Stimulated activated CD4-positive, alpha-beta T cell treated with anti-CD3 and anti-CD28 coated beads, Interleukin-4, amount 100 ng/mL, for 48 hours (primary cell): ENCODE measurements at places on chromosomes 6 and 20.

- DNase-seq = no peak
These were observed 42.8 kb downstream of the GPR6 start for GRCh38 chr6:110020888-110021287.

DNA sequence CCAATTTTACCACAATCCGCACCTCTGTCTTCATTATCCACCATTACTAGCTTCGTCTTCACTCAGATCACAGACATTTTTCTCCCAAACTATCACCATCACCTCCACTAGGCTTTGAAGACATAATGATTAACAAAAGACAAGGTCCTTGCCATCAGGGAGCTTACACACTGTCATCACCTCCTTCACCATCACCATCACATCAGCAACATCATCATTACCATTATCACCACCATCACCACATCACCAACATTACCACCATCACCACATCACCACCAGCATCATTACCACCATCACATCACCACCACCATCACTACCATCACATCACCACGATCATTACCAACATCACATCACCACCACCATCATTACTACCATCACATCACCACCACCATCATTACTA lies 4.4 kb upstream of the SLC22A7 start:
- DNase-seq = no peak

DNA sequence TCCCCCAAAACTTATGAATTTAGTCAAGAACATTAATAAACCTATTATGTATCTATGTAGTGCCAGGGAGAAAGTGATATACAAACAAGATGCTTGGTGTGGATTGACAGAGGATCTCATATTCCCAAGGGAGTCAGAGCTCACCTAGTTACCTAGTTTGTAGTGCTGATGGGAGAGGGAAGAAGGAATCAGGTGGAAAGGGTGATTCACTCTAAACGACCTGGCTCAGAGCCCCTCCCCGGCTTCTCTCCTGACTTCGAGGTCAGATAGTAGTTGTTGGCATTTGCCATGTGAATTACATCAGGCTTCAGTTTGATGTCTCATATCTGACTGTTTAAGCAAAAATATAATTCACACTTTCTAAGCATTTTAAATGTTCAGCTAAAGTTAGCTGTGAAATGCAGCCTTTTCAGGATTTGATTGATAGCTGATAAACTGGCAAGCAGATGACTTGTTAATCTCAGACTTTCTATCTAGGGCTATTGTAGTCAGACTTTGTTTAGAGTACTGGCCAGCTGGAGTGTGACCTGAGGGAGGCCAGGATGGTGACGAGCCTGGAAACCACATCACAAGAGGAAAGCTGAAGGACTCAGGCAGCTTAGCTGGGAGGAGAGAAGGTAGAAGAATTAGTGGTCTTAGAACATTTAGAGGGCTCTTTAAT lies 123.7 kb downstream of the AKAP7 start:
- DNase-seq = no peak

DNA sequence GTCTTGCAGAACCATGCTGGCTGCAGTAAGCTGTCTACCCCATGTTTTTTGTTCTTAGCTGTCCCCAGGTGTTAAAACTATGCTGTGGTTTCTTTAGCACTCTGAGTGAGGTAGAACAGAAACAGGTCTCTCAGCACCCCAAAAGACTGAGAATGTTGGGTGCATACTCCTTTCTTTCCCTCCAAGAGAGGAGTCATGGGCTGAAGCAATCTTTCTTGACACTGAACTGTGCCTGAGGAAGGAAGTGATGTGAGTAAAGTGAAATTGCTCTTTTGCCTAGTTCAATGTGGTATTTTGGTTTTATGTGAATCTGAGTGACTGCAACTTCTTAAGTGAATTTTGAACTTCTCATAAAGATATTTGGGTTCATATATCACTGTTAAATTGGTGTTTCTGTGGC lies 138.0 kb upstream of the MCHR2 start:
- no peak for DNase-seq

- no peak for DNase-seq
These were observed 92.4 kb downstream of the NCR2 start for GRCh38 chr6:41427642-41428335.
